Stimulated activated CD4-positive, alpha-beta T cell treated with anti-CD3 and anti-CD28 coated beads, Interleukin-15, amount 100 ng/mL, for 24 hours (primary cell): ENCODE measurements at places on chromosomes 16 and 17.

DNA sequence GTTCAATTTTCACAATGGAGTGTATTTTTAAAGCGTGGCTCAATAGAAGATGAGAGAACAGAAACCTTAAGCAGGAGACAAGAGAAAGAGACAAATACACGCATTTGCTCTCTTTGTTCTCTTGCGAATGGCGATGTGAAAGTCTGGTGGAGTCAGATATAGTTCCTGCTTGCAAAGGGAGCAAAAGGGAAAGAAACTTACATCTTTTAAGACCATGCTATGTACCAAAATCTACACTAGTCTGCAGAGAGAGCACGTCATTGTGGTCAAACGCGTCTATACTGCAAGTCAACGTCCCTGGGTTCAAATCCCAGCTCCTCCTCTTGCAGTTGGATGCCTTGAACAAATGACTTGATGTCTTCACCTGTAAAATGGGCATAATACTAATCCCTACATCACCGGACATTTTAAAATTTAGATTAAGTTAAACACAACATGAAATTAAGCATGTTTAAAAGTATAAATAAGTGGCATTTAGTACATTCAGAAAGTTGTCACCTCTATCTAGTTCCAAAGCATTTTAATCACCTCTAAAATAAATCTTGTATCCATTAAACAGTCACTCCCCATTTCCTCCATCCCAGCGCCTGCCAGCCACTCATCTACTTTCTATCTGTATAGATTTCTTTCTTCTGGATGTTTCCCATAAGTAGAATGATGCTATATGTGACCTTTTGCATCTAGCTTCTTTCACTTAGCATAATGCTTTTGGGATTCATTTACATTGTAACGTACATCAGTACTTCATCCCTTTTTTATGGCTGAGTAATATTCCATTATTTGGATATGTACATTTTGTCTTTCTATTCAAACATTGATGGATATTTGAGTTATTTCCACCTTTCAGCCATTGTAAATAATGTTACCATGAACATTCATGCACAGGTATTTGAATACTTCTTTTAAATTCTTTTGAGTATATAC is 406.9 kb downstream of the TMEM114 start:
- no peak for DNase-seq

- DNase-seq = no peak
Observed at GRCh38 chr16:74627506-74628220, 20.7 kb upstream of the GLG1 start.

GRCh38 chr17:41635121-41636097 is 11.0 kb upstream of the KRT17 start:
- no peak for DNase-seq

DNA sequence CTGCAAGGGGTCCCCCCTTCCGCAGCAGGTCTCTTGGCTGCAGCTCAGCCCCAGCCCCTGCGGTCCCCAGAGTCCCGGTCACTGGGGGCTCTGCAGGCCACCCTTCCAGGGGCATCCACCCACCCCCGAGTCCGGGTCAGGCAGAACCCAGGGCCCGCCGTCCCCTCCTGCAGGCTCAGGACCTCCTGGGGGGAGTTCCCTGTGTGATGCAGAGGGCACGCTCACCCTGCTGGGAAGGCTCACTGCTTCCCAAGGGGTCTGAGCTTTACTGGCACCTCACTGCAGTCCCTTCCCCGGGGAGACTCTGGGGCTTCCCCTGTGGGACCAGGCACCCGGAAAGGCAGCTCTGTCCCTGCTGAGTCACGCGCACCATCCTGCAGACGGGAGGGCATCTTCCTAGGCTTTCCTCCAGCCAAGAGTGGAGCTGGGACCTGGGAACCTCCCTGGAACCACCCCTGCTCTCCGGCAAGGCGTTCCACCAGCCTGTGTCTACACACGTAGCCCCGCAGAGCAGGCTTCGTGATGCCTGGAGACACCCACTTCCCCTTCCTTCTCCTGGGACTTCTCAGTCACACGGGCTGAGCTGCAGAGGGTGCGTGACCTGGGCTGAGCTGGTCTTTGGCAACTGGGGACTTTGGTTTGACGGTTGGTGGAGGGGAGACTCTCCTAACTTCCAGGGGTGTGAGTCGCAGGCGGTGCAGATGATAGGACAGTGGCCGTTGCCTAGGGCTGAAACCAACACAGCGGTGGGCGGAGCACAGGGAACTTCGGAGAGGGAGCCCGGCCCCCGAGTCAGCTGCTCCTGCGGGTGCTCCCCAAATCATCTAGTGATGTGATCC is 23.4 kb downstream of the SLC25A10 start:
- peak; percentile 31 for DNase-seq

GRCh38 chr16:11611871-11612664 is 25.3 kb upstream of the LITAF start:
- no peak for DNase-seq

DNA sequence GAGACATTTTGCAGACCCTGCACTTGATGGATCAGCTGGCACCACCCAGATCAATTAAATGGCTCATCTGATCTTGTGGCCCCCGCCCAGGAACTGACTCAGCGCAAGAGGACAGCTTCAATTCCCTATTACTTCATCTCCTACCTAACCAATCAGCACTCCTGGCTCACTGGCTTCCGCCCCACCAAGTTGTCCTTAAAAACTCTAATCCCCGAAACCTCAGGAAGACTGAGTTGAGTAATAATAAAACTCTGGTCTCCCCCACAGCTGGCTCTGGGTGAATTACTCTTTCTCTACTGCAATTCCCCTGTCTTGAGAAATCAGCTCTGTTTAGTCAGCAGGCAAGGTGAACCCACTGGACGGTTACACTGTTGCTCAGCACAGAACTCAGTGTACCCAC is 23.6 kb downstream of the SPPL2C start:
- no peak for DNase-seq

DNA sequence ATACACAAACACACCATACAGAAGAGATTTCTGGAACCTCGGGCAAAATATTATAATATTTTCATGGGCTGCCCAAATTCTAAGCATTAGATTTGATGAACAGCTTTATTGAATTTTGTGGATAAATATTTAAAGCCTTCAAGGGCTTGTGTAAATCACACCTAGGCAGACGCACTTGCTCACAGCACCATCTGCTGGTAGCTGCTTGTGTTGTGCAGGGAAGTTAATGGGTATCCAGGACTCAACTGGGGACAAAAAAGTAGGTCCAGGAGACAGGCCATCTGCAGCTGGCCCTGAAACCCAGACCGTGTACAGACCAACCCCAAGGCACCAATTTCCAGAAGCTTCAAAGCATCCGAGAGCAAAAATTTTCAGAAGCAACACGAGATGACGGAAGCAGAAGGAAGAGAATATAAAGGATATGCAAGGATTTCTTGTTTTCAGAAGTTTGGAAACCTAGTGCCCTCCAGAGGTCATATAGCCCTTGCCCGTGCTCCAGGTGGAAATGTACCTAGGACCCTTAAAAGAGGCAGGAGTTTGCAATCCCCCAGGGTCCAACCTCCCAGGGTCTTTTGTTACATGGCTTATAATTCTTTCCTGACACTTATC is 140.0 kb downstream of the CHD9NB start:
- peak; percentile 59 for DNase-seq

DNA sequence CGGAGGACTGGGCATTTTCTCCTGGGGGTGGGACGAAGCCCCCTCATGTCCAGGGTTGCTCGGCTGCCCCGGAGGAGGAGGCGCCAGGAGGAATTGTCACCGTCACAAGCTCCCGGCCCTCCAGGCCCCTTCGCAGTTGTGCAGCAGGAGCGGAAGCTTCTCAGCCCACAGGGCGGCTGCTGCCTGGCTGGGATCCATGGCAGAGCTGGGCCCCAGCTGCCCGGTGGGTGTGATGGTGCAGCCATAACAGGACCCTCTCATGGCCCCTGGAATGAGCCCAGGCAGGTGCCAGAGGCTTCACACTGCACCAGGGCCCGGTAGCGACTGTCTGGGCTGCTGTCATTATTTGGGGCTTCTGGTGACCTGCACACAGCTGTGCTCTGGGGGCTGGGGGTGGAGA is 54.9 kb upstream of the GNG13 start:
- DNase-seq = no peak

- DNase-seq = no peak
Observed at GRCh38 chr17:21001111-21001812, 41.5 kb downstream of the USP22 start.

DNA sequence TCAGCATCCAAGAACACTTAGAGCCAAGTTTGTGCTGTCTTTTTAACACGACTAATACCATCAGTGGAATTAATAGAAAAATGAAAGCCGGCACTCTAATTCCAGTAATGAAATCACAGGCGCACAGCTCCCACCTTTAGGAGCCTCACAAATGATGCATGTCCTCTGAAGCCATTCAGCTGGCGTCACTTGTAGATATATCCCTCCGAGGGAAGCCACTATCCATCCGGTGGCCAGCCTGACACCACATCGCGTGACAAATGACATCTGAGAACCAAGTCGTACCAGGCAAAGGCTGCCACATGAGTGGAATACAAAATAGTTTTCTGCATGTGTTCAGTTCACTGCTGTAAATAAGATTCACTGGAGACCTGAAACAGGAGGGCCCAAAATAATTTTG is 205.6 kb downstream of the GRIN2A start:
- DNase-seq = no peak

GRCh38 chr16:31477220-31478216 is 5.4 kb upstream of the SLC5A2 start:
- peak; percentile 63 for DNase-seq

DNA sequence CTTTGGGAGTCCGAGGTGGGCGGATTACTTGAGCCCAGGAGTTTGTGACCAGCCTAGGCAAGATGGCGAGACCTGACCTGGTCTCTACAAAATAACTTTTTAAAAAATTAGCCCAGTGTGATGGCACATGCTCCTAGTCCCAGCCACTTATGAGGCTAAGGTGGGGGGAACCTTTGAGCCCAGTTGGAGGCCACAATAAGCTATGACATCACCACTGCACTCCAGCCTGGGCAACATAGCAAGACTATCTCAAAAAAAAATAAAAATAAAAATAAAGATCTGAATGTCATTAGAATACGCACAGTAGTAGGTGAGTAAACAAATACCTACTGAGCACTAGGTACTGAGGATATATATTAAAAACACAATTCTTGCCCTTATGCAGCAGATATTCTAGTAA is 3.1 kb downstream of the SIAH1 start:
- no peak for DNase-seq

DNA sequence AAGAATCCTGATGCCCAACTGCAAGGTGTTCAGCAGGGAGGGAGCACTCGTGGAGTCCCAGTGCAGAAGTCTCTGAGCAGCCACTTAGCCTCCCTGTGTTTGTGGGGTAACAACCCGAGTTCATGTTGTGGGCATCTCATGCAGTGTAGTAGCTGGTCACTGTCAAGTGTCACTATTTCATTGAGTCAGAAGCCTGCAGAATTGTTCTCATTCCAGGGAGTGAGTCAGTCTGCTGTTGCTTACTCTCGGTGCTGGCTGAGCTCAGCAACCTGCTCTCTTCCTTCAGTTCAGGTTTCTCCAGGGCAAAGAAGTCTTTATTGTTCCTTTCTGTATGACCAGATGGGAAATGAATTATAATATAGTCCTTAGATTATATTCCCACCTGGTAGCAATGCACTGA is 24.1 kb downstream of the HMOX2 start:
- DNase-seq = peak; percentile 11

- DNase-seq = no peak
Observed at GRCh38 chr16:81729451-81729850, 49.6 kb upstream of the PLCG2 start.

DNA sequence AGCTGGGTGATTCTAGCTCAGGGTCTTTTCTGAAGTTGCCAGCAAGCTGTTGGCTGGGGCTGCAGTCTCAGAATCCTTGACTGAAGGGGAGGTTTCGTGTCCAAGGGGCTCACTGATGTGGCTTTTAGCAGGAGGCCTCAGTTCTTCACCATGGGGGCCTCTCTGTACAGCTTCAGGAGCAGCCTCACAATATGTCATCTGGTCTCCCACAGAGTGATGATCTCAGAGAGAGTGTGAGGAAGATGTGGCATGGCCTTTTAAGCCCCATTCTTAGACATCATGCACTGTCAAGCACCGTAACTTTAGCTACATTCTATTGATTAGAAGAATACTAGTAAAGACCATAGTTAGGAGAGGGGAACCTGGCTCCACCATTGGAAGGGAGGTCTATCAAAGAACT is 732.6 kb downstream of the WWOX start:
- no peak for DNase-seq

DNA sequence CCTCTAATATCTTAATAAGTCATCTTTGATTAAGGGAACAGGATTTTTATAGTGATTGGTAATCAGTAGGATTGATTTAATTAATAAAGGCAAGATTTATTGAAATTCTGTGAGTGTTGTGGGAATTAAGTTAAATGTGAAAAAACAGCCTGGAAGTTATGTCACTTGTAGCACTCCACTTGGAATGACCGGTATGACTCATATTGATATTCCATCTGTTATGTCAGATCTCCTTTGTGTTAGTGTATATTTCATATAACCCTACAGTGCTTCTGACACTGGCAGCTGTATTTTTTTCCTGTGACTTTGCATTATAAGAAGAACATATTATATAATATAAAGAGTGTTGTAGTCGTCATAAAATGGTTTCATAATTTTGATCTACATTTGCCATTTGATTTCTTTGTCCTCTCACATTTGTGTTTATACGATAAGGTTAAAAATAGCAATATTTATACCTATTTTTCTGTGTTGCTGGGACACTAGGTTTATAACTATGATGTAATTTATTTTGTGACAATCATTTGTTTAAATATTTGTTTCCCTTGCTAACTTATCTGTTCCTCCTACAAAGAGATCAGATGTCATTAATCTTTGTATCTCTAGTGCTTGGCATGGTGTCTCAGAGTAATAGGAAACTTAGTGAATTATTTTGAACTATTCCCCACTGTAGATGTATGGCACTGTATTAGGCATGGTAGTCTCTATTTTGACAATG is 249.0 kb downstream of the BCAS3 start:
- DNase-seq = no peak

GRCh38 chr17:7237761-7238419 is 1.4 kb downstream of the PHF23 start:
- DNase-seq = peak; percentile 92

DNA sequence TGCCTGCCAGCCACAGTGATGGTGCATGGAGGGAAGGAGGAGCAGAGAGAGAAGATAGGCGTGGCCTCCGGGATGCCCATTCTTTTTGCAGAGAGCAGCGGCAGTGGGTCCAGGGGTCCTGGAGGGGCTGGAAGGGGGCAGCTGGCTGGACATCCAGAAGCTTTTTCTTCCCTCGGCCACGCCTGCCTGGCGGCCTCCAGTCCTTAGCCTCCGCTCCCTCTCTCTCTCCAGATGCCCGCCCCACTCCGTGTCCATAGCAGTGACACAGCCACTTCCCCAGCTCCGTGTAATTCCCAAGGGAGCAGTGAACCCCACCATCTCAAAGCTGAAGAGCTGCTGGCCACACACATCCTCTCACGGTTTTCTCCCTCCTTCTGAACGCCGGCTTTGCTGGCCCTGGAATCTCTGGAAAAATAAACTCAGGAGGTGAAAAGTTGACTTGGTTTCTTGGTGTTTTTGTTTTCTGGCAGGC is 26.3 kb upstream of the CDC42EP4 start:
- no peak for DNase-seq
